ENCODE measurements at places on chromosomes 7 and 10.

DNA sequence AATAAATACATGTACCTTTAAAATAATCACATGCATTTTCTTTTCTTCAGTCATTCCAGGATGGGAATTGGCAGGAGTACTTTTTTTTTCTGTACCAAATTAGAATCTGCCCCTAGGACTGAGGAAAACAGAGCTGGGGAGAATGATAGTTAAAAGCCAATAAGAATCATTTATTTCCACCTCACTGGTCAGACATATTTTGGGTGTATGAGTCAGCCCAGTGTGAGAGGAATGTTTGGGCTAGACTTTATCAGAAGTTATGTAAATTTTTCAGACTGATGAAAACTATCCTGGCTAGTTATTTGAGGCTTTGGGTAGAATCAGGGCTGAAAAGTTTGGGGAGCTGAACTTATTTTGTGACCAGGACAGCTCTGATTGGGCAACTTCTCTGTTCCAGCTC, 303.1 kb upstream of the NPSR1 start:
- no peak for DNase-seq

GRCh38 chr10:35462491-35462934, 126.2 kb downstream of the CCNY start:
- DNase-seq, result peak; percentile 51

- no peak for DNase-seq
These were observed 455.6 kb upstream of the FOXK1 start for GRCh38 chr7:4226524-4226882.

GRCh38 chr10:11146402-11147171, 128.9 kb downstream of the CELF2 start:
- no peak for DNase-seq

DNA sequence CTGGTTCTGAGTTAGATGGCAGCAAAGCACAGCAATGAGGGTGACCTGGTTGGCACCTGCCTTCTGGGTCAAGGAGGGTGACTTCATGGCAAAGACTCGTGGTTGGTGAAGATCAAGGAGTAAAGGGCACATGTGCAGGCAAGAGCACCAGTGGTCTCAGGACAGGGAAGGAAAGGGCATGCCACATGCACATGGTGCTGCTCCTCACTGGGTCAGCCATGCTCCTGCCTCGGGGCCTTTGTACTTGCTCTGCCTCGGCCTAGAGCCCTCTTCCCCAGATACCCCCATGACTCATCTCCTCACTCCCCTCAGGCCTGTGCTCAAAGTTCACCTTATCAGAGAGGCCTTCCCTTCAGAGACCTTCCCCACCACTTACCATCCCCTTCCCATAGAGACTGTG, 106.7 kb upstream of the KDM7A start:
- DNase-seq, result no peak

DNA sequence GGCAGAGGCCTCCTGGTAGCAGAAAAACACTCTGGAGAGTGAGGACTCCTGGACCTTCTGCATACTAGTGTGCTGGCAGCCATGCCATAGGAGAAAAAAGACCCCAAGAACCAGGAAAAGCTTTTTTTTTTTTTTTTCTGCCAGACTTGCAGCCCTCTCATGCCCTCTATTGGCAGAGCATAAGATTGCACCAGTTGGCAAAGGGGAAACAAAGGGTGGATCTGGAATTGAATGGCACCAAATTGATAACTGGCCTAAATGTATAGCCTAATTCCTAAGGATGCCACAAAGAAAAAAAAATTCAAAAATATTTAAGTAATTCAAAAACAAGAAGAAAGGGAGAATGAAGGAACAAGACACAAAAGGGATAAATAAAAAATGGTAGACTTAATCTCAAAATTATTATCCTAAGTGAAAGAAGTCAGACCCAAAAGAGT, 112.5 kb upstream of the GHITM start:
- DNase-seq, result no peak

DNA sequence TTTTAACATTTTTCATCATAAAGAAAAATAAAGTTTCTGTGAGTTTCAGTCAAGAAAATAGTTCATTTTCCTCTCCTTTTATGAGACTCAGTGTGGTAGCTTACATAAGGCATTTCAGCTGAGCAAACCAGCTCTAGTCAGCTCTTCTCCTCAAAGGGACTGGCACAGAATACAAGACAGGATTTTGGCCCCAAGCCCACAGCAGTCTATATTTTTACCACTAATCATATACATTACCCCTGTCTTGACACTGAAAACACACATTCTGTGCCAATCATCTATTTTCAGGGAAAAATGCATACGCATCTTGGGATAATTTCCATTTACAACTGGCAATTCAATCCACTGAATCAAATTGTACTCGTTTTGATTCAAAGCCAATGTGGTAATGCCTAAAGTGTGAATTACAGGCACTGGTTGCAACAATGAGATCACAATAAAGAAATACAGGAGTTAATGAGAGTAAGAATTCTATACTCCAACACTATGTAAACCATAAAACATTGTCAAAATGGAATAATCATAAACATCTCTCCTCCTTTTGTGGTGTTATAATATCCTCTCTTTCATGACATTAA, 186.4 kb downstream of the CACNA2D1 start:
- peak; percentile 32 for DNase-seq

GRCh38 chr7:380139-380485, 90.1 kb downstream of the FOXL3 start:
- DNase-seq, result no peak

GRCh38 chr10:784403-785088, 95.1 kb upstream of the DIP2C start:
- DNase-seq, result peak; percentile 30

All from midbrain (tissue), 1 donor.